ENCODE measurements at places on chromosomes 1 and 21.

- no peak for DNase-seq
Measured at GRCh38 chr1:27475720-27476119, 14.2 kb downstream of the WASF2 start.

DNA sequence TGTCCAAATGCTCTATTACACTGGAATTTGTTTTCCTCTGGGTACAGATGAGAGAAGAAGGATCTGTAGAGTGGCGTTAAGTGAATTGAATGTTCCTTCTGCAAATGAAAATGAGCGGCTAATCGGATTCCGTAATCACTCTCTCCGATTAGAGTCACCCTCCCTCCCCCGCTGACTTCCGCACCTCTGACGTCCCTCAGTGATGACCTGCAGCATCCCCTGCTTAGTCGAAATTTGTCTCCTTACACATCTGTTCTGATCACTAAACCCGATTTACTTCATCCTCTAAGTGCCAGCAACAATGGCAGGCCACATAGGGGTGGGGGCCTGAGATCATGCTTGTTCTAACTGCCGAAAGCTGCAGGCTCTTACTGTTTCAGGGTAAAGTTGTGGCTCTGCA lies 378.7 kb downstream of the SEC16B start:
- DNase-seq, result no peak

DNA sequence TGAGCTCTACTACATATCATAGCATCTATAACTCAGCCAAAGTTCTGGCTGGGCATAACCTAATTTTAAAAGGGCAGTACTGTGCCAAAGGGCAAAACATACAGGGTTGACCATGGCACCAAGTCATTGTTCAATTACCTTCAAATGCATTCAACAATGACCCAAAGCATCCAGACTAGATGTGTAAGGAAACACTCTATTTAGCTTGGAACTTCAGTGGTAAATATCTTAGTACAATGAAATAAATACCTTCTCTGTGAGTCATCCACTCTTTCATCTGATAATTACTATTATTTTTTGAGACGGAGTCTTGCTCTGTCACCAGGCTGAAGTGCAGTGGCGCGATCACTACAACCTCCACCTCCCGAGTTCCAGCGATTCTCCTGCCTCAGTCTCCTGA lies 70.0 kb downstream of the NVL start:
- DNase-seq, result peak; percentile 22

DNA sequence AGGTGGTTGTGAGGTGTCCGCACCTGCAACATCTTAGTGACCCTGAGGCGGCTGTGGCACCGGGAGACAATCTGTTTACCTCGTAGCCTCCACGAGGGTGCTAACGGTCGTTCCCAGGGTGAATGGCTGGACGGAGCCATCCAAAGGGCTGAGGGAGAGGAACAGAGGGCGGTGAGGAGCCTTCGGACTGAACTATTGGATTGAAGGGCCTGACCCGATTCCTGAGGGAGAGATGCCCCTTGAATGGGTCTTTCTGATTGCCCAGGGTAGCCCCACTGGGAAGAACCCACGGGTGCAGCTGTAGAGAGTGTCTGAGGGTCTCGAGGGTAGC lies 2.3 kb downstream of the NR5A2 start:
- DNase-seq, result no peak

GRCh38 chr1:164695956-164696665 lies 137.1 kb downstream of the PBX1 start:
- peak; percentile 59 for DNase-seq

- no peak for DNase-seq
Measured at GRCh38 chr1:26094076-26094669, 17.5 kb upstream of the PDIK1L start.

DNA sequence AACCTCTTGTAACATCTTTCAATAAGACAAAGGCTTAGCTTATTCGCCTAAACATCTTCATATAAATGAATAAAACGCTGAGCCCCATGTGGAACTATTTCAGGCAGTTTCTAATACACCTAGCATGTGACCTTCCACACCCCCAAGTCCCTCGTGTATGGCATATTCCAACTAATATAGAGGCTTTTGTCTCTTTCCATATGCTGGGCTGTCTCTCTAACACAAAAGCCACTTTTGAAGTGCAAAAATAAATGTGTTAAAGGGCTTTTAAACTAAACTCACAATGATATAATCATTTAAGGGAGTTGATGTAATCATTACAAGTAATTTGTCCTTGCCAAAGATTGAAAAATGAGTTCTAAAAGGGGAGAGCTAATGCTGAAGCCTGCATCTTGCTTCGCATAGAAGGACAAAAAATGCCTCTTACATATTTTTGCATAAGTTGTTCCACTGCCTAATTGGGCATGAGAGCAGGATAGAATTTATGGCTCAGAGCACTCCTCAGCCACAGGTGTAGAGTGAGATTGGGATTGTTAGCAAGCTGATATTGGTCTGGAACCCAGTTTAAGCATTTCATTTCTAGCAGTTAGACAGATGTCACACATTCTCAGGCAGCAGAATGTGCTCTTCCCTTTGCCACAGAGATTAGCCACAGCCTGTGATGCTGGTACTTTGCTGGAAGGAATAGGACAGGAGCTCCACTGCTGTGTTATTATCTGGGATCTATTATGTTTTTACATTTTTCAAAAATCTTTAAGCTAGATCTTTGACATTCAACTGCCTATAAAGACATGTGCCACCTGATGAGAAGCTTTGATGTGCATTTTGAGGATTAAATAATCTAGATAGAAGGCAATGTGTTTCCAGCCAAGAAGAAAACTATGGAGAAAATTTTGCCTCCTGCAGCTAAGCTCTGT lies 1044.4 kb downstream of the ADGRL2 start:
- no peak for DNase-seq

- DNase-seq, result peak; percentile 27
Measured at GRCh38 chr1:229253151-229253974, 17.5 kb upstream of the RAB4A start.

Data from fibroblast of skin of right biceps (primary cell).